ENCODE measurements at places on chromosomes 12 and 14.
A peak's percentile ranks its signal among the peaks of the same experiment; 100 is the strongest.

- DNase-seq, result no peak
These were observed 7.6 kb upstream of the TMEM30B start for GRCh38 chr14:61288720-61289119.

GRCh38 chr12:119113496-119113986 lies 65.2 kb upstream of the HSPB8 start:
- no peak for DNase-seq

DNA sequence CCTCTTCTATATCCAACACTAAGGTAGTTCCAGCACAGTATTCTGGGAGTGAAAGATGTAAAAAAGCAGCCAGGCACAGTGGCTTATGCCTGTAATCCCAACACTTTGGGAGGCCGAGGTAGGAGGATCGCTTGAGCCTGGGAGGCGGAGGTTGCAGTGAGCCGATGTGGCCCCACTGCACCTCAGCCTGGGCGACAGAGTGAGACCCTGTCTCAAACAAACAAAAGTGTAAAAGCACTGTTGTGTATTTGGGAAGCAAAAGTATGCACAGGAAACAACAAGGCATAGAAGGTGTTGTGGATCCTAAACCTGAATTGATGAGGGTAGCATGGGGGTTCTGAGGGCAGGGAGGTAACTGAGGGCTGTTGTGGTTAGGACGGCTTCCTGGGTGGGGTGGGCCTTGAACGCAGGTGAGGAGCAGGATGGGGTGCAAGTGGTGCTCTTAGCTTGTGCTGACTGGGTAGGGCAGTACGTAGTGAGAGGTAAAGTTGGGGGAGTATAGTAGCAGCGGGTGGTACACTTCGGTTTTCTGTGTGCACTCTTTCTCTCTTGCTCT lies 64.2 kb downstream of the RASSF3 start:
- peak; percentile 49 for DNase-seq

GRCh38 chr12:58346032-58346632 lies 404.8 kb downstream of the ATP23 start:
- DNase-seq, result no peak

GRCh38 chr14:104245075-104245474 lies 106.7 kb downstream of the KIF26A start:
- no peak for DNase-seq

DNA sequence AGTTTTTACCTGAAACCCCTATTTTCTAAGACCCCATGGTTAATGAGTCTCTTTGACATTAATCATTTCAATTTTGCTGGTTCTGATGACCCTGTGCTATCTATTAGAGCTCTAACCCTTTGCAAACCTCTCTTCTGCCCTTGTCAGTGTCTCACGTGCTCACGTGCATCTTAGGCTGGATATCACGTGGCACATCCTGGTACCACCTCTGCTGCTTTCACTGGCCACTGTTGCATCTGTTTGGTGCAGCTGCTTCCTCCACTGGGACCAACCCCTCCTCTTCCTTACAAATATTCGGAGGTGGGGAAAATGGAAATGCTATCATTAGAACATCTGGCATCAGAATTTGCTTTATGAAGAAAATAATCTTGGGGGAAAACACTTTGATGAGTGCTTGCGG lies 119.6 kb downstream of the CRADD start:
- no peak for DNase-seq

DNA sequence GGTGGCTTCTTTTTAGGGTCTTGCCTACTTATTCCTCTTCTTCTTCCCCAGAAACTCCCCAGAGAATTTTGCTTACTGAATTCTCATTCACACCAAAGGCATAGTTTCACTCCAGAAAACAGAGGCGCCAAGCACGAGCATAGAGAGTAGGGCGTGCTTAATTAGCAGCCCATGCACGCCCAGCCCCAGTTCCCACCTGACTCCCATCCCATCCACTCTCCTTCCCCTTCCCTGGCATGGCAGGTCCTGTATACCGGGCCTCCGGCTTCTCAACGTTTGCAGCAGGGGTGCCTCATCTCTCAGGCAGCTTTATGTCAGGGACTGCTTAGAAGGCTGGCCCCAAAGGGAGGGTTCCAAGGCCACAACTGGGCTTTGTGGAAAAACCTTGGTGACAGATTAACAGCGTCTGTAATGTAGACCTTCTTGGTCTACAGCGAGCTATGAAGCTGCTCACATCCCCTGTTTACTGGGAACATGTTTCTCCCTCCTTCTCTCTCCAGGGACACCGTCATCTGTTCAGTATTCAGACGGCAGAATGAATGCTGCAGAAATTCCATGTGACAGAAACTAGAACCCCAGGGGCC lies 62.7 kb downstream of the ACTN1 start:
- no peak for DNase-seq

DNA sequence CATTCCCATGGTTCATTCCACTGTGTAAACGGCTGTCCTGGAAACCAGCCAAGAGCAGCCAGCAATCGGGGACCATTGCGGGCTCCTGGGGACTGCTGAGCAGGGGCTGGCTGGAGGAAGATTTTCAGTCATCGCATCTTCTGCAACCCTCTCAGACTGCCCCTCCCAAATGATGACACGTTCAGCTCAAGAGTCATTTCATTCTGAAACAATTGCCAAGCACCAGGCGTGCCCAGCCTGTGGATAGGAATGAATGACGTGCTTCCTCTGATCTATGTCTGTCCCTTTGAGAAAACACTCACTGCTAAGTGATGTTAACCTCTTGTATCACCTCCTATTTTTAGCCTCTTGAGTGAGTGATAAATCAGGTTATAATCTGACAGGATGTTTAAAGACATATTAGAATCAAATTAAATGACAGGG lies 62.0 kb downstream of the NDUFA12 start:
- DNase-seq, result peak; percentile 3

DNA sequence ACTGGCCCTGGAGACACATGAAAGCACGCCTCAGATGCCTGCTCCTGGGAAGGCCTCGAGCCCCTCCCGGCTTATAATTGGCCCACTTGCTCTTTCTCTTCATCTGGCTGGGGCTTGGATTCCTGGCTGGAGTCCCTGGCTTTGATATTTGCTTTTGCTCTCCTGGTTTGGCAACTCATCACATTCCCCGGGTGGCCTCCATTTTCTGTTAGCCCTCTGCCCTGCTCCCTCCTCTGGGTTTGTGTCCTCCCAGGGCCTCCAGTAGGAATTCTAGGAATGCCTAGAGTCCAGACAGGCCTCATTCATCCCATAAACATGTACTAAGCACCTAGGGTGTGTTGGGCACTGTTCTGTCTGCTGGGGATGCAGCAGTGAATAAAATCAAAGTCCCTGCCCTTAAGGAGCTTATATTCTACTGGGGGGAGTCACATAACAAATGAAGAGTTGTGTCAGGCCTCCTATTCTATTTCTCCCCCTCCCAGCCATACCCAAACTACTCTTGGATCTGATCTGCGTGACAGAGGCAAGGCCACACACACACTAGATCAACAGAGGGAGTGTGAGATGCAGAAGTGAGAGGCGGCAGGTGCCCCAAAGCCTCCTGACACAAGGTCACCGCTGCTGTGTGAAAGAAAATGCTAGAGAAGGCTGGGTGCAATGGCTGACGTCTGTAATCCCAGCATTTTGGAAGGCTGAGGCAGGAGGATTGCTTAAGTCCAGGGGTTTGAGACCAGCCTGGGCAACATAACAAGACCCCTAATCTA lies 21.3 kb upstream of the TSPAN9 start:
- DNase-seq, result no peak

DNA sequence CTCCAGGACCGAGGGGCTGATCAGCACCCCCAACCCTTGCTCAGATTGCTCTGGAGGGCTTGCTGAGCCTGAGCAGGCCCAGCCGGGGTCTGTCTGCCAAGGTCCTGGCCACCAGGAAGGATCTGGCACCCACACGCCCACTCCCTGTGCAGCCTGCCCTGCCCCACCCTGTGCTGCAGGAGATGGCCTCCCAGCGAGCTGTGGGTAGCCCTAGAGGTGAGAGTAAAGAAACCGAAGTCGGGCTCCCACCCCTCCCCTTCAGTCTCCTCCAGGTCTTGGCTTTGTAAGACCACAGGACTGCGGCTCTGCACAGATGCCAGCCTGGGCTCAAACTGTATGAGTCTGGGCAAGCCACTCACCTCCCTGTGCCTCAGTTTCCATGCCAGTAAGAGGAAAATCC lies 307.8 kb downstream of the BCL11B start:
- DNase-seq, result no peak

GRCh38 chr12:68791897-68792481 lies 16.0 kb upstream of the MDM2 start:
- no peak for DNase-seq

- no peak for DNase-seq
These were observed 14.7 kb downstream of the SLC2A14 start for GRCh38 chr12:7857971-7858370.

DNA sequence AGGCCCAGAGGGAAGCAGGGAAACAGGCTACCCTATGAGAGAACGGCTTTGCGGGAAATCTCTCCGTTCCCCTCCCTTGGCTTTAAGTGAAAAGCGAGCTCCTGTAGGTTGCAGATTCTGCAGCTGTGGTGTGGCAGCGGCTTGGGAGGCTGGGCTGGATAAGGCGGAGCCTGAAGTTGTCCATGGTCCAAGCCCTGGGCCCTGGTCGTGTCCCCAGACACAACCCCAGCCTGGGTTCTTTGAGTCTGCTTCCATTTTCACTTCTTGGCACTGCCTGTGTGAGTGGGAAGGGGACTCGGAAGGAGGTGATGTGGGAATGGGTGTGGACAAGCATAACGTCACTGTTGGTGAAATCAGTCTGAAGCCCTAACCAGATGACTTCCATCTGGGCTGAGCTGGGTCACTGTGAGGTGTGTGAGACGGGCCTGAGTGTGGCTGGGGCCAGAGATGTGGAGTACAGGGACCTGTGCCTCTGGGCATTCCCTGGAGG lies 43.0 kb upstream of the CTDSP2 start:
- no peak for DNase-seq

DNA sequence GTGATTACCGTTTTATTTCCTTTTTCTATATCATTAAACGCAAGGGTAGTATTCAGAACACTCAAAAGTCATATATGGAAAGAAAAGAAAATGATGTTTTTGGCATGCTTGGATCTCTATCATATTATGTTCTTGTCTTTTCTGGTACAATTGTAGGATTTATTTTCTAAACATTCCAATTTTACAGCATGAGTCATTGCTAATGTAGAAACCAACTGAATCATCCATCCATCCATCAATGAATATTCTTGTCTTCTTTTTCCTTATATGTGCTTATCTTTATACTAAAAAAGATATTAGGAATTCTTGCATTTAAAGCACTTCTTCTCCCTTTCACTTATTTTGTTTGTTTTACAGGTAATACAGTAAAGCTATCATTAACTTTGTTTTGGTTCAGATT lies 20.4 kb upstream of the AMIGO2 start:
- DNase-seq, result no peak

DNA sequence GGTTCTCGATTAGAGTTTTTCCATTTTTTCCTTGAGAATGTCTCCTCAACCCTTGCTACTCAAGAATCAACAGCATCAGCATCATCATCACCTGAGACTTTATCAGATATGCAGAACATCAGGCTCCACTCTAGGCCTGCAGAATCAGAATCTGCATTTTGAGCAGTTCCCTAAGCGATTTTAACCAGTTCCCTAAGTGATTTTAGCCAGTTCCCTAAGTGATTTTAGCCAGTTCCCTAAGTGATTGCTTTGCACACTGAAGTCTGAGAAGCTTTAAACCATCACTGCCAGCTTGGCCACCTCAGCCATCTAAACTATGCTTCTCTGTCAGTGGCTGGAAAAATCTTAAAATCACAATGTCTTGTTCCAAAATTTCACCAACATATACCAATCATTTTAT lies 29.4 kb upstream of the SLC38A1 start:
- DNase-seq, result no peak

DNA sequence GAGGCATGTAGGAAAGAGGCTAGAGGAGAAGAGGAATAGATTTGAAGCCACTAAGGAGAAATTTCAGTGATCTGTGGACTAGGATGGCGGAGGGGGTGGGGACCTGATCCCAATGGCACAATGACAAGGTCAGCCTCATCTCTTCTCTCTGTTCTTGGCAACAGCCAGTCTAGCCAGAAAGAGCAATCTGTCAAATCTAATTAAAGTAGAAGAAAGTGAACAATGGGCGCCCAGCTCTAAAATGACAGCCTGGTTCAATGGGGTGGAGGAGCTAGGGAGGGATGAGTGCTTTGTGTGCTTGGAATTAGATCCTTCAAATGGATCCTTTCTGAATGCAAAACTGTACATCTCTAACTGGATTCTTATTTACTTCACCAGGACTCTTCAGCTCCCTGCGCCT lies 37.2 kb upstream of the TUBA1C start:
- DNase-seq, result no peak

GRCh38 chr12:58954002-58954401 lies 33.7 kb upstream of the LRIG3 start:
- DNase-seq, result no peak

DNA sequence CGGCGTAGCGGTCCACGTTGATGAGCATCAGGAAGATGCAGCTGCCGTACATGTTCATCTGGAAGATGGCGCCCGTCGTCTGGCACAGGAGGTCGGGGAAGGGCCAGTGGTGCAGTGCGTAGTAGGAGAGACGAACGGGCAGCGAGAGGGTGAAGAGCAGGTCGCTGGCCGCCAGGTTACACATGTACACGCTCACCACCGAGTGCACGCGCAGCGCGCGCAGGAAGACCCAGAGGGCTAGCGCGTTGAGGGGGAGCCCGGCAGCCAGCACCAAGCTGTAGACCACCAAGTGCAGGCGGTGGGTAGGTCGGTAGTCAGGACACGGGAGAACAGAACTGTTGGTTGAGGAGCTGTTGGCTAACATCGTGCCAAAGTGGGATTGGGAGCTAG lies 13.7 kb upstream of the CHD4 start:
- no peak for DNase-seq

DNA sequence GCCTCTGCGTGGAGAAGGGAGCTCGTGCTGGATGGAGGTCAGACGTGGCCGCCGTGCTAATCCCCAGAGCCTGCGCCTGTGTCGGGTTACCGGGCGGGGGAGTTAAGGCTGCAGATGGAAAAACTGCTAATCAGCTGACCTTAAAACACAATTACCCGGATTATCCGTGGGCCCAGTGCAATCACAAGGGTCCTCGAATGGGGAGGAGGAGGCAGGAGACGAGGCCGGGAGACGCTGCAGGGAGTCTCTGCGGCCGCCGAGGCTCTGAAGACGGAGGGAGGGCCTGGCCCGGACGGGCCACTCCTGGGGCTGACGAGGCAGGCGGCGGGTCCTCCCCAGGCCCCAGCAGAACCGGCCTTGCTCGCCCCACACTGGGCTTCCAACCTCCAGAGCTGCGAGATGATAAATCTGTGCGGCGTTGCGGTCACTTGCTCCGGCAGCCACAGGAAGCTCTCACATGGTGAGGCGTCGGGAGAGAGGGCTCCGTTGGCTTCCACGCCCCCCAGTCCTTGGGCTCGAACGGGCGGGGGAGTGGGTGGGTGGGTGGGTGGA lies 32.9 kb upstream of the FBRSL1 start:
- no peak for DNase-seq

All from T-helper 9 cell (primary cell).